ENCODE measurements at places on chromosomes 12 and 14.
A peak's percentile ranks its signal among the peaks of the same experiment; 100 is the strongest.

GRCh38 chr14:91326514-91327249 is 82.2 kb upstream of the GPR68 start:
- no peak for DNase-seq

DNA sequence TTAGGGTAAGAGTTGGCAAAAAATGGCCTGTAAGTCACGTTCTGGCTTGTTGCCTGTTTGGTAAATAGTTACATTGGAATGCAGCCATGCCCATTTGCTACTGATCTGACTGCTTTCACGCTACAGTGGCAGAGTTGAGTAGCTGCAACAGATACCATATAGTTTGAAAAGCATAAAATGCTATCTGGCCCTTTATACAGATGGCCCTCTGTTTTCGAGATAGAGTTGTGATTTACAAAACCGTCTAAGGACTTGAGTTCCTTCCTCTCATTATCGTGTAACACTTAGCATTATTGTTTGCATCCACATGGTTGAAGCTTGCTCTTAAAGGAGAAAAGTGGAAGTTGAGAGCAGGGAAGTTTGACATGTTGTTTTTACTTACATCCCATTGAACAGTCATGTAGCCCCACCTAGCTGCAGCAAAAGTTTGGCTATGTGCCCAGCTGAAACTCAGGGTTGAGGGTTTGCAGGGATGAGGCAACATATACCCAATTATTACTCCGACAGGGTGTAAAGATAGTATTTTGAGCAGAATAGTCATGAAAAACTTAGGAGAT is 11.3 kb upstream of the SCFD1 start:
- DNase-seq = peak; percentile 29

DNA sequence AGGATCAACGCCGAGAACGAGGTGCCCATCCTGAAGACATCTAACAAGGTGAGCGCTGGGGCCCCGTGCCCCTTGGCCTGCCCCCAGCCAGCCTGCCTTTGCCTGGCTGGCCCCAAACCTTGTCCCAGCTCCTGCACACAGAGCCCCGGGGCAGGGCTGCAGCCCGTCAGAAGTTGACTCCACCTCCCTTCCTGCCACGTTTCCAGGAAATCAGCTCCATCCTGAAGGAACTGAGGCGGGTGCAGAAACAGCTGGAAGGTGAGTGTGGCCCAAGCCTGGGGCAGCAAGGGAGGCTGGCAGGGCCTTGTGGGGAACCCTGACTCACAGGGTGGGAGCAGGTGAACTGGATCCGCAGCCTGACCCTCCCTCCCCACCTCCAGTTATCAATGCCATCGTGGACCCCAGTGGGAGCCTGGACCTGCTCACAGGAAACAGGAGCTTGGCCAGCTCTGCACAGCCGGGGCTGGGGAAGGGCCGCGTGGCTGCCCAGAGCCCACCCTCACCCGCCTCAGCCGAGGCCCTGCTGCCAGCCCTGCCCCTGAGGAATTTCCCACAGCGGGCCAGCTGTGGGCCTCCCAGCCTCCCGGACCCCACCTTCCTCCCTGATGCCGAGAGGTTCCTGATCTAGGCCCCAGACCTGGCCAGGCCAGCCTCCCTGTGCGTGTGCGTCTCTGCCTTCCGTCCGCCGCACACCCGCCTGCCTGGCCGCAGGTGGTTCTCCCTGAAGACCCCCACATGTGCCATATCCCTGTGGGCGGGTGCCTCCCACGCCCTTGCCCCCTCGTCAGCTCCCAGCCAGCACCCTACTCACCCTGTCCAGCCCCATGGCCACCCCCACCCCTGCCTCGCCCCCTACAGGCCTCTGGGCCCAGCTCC is 29.5 kb downstream of the CEP170B start:
- no peak for DNase-seq

DNA sequence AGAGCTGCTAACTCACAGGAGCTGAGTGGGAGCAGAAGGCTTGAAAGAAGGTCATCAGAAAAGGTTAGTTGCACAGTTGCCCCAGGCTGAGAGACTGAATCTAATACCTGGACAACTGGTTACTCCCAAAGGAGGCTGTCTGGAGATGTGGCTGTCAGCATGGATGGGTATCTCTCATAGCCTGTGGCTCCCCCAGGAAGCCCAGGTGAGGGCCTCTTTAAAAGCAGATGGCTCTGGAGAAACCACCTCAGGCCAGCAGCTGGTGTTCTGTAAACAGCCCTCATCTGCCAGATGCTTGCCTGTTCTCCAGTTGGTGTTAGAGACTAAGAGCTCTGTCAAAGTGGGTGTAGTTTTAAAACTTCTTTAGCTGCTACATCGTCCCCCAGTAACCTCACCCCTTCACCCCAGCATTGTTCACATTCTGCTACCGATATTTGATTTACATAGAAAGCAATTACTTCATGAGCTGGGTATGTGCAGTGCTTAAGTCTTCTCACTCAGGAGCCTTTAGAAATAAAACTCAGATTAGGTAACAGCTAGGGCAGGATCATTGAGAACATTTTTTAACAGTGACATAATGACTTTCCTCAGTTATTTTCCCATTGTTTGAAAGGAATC is 25.8 kb downstream of the DACT1 start:
- DNase-seq = no peak

GRCh38 chr12:26162905-26163304 is 32.5 kb upstream of the SSPN start:
- DNase-seq = no peak

DNA sequence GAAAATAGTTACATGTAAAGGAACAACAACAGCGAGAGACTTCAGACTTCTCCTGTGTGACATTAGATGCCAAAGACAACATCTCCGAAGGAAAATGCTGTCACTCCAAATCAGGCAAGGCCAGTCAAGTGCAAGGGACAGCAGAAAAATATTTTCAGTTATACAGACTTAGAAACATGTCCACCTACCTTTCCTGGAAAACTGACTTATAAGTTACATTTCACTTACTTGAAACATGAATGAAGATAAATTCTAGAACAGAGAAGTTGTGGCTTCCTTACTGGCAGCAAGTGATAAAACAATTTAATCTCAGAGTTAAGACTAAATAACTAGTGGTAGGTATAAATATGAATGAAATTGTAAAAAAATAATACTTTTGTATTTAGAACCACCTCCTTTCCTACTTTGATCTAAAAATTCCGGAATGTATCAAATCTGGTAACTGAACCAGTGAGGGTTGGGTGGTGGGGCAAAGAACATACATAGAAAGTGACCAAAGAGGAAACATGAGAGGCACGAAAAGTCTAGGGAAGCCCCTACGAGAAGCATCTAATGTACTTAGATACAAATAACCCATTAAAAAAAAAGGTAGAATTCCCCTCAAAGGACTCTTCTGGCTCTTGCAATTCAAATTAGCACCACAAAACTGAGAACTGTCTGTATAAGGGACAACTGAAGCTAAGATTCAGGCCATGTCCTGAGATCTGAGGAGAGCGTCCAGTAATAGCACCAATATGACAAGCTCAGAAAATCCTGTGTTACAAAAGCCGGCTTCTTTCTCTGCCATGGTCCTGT is 21.2 kb downstream of the MTHFD1 start:
- no peak for DNase-seq

GRCh38 chr12:34601689-34602088 is 579.4 kb downstream of the ALG10 start:
- DNase-seq = no peak

GRCh38 chr14:23055621-23056144 is 1.6 kb downstream of the CDH24 start:
- no peak for DNase-seq

DNA sequence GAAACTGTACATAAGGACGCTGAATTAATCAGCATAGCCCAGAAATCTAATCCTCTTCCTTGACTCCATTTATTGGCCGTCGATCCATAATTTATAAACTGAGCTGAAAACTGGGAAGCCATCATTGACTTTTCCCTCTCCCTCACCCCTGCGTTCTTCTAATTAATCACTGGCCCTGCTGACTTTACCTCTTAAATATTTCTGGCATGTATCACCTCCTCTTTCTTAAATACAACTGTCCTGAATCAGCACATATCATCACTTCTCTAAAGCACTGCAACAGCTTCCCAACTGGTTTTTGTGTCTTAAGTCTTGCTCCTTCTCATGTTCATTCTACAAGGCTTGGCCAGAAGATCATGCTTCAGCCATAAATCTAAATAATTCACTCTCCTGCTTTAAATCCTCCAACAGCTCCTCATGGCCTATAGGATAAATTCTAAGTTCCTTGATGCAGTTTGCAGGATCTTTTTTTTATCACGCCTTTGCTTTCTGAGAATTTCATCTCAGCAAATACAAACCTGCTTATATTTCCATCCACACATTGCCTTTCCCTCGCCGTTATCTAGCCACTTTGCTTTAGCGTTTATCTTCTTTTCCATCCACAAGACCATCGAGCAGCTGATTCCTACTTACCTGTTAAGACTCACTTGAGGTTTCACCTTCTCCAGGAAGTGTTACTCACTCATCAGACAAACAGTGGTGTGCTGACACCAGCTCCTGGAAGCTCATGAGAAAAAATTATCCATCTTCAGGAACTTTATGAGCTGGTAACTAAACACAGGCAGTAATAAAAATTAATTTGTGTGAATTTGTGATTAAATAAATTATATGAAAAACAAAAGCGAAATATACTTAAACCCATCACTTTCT is 295.6 kb upstream of the FLRT2 start:
- no peak for DNase-seq

- no peak for DNase-seq
These were observed 132.6 kb downstream of the BMP4 start for GRCh38 chr14:53824061-53824460.

GRCh38 chr14:74160763-74161162 is 76.0 kb downstream of the LIN52 start:
- DNase-seq = no peak

DNA sequence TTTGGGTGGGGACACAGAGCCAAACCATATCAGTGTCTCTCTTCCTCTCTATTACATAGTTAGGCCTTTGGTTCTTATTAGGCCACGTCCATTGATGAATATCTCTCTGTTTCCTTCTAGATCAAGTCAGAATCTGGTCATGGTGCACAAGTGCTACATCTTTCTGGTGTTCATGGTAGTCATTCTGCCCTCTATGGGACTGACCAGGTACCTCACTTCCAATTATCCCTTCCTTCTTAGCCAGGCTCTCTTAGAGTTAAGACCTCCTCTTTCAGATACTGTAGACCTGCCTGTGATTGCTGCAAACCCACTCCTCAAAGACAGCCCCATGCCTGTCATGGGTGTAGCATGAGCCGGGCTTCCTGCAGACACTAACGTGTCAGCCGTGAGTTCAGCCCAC is 25.2 kb downstream of the NGB start:
- no peak for DNase-seq

- DNase-seq = no peak
These were observed 64.0 kb upstream of the LTA4H start for GRCh38 chr12:96099421-96099820.

DNA sequence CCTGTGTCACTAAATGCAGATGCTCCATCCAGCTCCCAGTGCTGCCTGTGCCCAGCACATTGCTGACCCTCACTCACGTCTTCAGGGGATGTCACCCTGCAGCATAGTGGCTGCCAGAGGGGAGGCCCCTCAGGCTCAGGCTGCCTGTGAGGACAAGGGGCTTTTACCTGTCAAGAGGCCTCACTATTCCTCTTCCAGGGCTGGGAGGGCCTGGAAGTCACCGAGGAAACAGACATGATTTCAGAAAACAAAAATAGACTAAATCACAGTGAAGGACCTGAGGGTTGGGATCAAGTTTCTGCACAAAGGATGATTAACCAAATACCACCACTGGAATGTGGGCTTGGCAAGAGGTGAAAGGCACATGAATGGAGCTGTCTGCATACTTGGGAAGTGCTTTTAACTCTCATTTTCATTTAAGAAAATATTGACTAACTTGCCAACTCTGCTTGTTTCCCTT is 1202.3 kb downstream of the BCL11B start:
- DNase-seq = no peak

GRCh38 chr14:35405304-35405996 is 901 bp upstream of the NFKBIA start:
- DNase-seq = peak; percentile 17

- DNase-seq = no peak
These were observed 431.7 kb downstream of the NPAS3 start for GRCh38 chr14:33370426-33370825.

GRCh38 chr12:570921-571794 is 92.1 kb downstream of the NINJ2 start:
- DNase-seq = no peak

DNA sequence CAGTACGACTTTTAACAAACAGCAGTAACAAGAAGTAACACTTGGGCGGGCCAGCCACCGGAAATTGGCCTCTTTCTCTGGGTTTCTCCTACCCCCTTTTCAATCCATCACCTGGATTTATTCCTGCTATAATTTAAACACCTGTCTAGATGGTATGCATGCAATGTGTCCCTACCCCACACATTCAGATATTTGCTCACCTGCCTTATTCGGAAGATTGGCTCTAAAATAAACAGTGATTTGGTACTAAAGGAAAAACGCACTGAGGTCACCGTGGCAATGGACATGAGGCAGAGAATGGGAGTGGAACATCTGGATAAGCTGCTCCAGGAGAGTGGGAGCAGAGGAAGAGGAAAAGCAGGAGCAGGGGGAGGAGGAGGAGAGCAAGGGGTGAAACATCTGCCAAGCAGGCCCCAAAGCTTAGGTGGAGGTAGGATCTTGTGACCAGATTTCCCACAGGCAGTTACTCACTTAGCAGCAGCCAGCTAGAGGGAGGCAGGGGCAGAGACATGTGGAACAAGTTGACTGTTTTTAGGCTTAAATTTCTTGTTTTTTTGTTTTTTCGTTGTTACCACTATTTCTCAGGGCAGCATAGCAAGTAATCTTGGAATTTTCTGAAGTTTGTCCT is 150.9 kb downstream of the TTLL5 start:
- no peak for DNase-seq

DNA sequence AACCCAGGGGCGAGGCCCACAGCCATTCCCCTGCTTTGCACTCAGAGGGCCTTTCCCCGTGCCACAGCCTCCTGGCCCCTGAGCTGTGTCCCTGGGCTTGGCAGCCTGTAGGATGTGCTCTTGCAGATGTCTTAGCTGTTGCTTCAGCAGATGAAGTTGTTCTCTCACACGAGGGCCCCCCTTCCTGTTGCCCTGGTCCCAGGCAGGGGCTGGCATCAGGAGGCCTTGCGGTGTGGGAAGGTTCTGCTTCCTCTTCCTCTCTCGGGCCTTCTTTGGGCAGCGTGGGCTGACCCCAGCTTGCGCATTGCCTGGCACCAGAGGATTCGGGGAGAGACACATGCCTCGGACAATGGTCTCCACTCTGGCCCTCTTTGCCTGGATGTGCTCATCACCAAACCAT is 12.7 kb downstream of the PROX2 start:
- DNase-seq = no peak

- no peak for DNase-seq
These were observed 191.5 kb upstream of the LRIG3 start for GRCh38 chr12:59111851-59112250.

GRCh38 chr12:2650261-2651067 is 144.3 kb upstream of the FKBP4 start:
- DNase-seq = no peak

DNA sequence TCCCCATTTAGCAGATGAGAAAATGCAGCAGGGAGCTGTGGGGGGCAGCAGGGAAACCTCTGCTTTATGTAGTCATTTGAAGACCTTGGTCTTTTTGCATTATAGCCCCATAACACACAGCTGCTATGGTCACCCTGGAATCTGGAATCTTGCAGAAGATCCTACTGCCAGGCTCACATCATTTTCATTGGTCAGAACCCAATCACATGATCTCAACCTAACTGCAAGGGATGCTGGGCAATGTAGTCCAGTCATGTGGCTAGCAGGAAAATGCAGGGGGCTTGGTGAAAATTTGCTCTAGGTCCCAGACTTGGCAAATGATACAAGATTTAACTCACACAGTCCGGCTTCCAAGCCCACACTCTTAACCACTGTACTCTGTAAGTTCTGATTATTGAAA is 1028.7 kb downstream of the AACS start:
- no peak for DNase-seq

GRCh38 chr12:41302979-41303403 is 114.9 kb downstream of the PDZRN4 start:
- no peak for DNase-seq
